Stimulated activated CD4-positive, alpha-beta T cell treated with anti-CD3 and anti-CD28 coated beads, TNF-alpha, amount 100 ng/mL, for 1 hour (primary cell): ENCODE measurements at places on chromosomes 16 and 17.

DNA sequence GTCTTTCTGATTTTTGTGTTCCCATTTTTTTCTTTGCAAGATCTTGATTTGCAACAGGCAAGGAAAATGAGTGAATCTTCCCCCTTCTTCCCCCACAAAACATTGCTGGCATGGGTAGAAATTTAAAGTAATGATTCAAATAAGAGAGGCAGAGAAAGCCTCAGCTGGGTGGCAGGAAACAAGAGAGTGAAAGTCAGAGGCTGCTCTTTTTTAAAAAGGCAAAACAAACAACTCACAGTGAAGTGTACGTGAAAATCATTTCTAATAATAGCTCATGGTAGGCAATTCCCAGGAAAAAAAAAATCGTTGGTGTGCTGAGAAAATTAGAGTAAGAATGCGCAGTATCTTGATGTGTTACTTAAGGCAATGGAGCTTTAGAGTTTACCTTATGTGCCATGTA lies 229.5 kb downstream of the FTO start:
- DNase-seq: no peak

- DNase-seq: no peak
Measured at GRCh38 chr16:85081038-85081437, 31.2 kb downstream of the CIBAR2 start.

- no peak for DNase-seq
Measured at GRCh38 chr17:51496378-51496777, 236.0 kb downstream of the UTP18 start.

DNA sequence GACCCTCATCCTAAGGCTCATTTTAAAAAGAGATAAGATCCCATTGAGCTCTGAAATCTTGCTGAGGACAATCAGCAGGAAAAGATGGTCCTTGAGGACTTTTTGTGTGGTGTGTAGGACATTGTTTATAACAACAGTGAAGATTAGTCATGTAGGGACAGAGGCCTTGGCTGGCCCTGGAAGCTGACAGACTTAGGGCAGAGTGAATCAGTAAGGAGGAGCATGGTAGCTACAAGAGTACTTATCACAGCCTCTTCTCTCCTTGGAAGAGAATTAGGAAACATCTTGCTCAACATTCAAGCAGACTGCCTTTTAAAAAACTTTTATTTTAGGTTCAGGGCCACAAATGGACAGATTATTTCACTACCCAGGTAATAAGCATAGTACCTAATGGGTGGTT lies 665.9 kb upstream of the SALL1 start:
- no peak for DNase-seq

DNA sequence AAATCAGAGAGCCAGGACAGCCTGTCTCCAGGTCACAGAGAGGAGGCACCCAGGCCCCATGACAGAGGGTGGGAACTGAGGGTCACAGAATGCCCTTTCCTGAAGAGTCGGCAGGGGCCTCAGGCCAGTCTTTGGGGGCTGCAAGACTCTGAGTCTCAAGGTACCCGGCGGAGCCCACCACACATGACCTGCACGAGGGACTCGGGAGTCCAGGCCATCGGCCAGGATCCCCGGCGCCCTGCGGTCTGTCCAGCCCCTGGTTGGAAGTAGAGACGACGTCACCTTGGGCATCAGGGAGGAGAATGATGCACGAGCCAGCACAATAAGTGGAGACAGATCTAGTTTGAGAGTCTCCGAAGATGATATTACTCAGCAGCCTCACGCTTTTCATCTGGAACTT lies 234.7 kb upstream of the SDK2 start:
- no peak for DNase-seq

DNA sequence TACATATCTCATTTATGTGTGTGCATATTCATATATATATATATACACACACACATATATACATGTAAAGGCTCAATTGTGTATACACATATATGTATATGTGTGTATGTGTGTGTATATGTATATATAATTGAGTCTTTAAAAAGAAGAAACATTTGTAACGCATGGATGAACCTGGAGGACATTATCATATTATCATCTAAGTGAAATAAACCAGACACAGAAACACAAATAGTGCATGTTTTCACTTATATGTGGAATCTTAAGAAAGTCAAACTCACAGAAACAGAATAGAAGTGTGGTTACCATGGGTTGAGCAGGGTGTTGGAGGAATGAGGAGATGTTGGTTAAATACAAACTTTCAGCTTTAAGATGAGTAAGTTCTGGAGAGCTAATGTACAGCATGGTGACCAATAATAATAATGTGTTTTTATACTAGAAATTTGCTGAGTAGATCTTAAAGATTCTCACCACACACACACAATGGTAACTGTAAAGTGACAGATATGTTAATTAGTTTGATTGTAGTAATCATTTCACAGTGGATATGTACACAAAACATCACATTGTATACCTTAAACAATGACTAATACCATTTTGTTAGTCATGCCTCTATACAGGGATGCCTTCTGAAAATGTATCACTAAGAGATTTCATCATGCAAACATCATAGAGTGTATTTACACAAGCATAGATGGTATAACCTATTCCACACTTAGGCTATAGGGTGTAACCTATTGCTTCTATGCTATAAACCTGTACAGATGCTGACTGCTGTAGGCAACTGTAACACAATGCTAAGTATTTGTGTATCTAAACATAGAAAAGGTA lies 132.6 kb upstream of the CACNG5 start:
- DNase-seq: no peak

- DNase-seq: peak; percentile 13
Measured at GRCh38 chr17:4940555-4941318, 669 bp downstream of the RNF167 start.

- DNase-seq: no peak
Measured at GRCh38 chr17:68560966-68561720, 40.0 kb downstream of the FAM20A start.
